Astrocyte (in vitro differentiated cells and primary cell): ENCODE measurements at places on chromosomes 5 and 9. TPM values are rescaled to one million over a fixed set of nuclear protein-coding genes. Genes with fewer than 3 reads are reported as not detected.

GRCh38 chr9:129839324-129840023, 4.2 kb downstream of the USP20 start:
- no peaks in the 10 kb centered on the region for H3K27me3 ChIP-seq
- DNase-seq: no peak
- H3K36me3 ChIP-seq: no peaks in the 10 kb centered on the region
- H3K4me3 ChIP-seq: no peak overlapping the region
- H3K4me1 ChIP-seq: peaks cover 20% of the 10 kb centered on the region

DNA sequence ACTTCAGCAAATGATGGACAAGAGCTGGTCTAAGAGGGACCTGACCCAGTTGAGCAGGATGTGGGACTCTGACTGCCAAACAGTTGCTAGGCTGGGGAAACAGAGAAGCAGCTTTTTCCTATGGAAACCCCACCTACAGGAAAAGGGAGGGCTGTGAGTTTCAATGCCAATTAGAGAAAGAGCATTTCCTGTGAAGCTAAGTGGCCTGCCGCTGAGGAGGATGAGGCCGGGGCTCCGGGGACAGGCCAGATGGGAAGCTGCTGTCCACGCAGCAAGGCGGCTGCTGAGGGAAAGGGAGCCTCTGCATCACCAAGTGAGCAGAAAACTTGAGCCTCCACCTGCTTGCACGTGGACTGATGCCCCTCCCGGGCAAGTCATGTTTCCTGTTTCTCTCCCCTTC, at the start of gene PCDH12:
Gene PCDH12, minus strand, starts transcription at position 90 of the 400 bp plus-strand sequence. CDS start 351 bp downstream, outside the sequence.
- no peaks in the 10 kb centered on the region for H3K36me3 ChIP-seq
- H3K27ac ChIP-seq: no peak within 1 kb of the TSS
- peaks cover 4% of the 10 kb centered on the region for H3K4me1 ChIP-seq
- no peaks in the 10 kb centered on the region for H3K27me3 ChIP-seq
- H3K4me3 ChIP-seq: no peak within 1 kb of the TSS

DNA sequence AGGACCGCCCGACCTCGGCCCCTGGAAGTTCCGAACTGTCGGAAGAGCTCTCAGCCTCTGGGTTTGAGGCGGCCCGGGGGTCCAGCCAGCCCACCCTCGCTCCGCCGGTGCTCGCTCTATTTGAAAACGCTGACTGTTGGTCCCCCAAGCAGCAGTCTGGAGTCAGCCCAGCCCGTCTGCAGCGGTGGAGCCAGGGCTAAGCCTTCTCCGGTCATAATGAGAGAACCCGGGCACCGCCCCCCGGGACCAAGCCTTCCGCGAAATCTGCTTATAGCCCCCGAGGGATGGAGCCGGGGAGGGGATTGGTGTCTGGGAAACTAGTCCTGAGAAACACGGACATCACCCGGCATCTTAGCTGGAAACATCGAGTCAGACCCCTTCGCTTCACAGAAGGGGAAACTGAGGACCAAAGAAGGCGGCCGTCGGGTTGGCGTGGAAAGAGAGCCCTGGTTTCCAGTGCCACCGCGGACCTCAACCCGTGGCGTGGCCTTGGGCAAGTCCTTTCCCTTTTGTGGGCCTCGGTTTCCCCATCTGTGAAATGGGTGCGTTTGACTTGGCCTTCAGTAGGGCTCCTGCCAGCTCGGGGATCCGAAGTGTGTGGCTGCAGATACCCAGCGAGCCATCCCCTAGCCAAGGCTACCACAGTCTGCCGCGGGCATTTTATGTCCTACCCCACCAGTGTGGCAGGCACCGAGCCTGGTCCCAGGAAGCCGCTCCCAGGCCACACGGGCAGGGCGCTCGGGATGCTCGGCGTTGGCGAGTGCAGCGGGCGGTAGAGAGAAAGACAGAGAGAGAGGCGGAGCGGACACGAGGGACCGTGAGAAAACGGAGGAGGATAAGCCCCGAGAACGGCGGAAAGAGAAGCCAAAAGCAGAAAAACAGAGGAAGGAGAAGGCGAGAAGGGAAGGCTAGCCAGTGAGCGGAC, 857 bp downstream of the ADAM19 start:
- H3K27ac ChIP-seq: peak overlapping the region; percentile 91
- H3K36me3 ChIP-seq: peaks cover 13% of the 10 kb centered on the region
- DNase-seq: peak; percentile 30
- H3K4me3 ChIP-seq: peak overlapping the region; percentile 98
- peaks cover 48% of the 10 kb centered on the region for H3K4me1 ChIP-seq
- H3K27me3 ChIP-seq: no peaks in the 10 kb centered on the region

DNA sequence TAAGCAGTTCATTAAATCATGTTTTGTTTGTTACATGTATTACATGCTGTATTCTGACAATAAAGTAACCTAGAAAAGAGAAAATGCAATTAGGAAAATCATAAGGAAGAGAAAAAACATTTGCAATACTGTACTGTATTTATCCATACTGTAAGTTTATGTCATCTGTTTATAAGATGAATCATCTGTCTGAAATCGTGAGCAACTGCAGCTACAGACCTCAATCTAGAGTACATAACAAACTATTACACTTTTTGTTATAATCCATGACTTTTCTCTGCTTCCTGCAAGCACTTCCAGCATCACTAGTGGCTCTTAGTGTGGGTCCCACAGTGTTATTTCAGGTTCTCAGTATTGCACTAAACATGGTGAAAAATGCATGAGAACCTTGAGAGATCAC, 144.4 kb upstream of the NR4A3 start:
- H3K27ac ChIP-seq: no peak overlapping the region
- H3K27me3 ChIP-seq: no peaks in the 10 kb centered on the region
- DNase-seq: peak; percentile 11
- no peaks in the 10 kb centered on the region for H3K36me3 ChIP-seq

LCN12 gene
- not detected in 2 replicates for total RNA-seq

GRCh38 chr5:132776938-132777208, 166 bp downstream of the SEPTIN8 start:
- peaks cover 5% of the 10 kb centered on the region for H3K4me1 ChIP-seq
- H3K4me3 ChIP-seq: peak overlapping the region; percentile 77
- no peaks in the 10 kb centered on the region for H3K27me3 ChIP-seq
- DNase-seq: no peak
- H3K36me3 ChIP-seq: no peaks in the 10 kb centered on the region

GRCh38 chr9:133787754-133788025, 49.5 kb upstream of the SARDH start:
- peaks cover 3% of the 10 kb centered on the region for H3K4me1 ChIP-seq
- H3K4me3 ChIP-seq: no peak overlapping the region
- peaks cover 4% of the 10 kb centered on the region for H3K36me3 ChIP-seq
- no peaks in the 10 kb centered on the region for H3K27me3 ChIP-seq

GRCh38 chr5:978054-978453, 30.5 kb upstream of the NKD2 start:
- no peak overlapping the region for H3K4me3 ChIP-seq
- H3K36me3 ChIP-seq: no peaks in the 10 kb centered on the region
- H3K27ac ChIP-seq: no peak overlapping the region
- no peak for DNase-seq

DNA sequence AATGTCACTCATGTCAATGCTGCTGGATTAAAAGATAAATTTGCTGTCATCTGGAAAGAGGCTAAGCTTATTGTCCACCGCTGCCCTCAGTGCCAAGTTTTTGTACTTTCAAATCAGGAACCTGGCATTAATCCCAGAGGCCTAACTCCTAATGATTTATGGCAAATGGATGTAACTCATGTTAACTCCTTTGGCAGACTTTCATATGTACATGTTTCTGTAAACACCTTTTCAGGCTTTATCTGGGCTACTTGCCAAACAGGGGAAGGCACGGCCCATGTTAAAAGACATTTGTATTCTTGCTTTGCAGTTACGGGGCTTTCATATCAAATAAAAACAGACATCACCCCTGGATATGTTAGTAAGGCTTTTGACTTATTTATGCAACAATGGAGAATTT, 608.0 kb upstream of the ACO1 start:
- H3K27me3 ChIP-seq: no peaks in the 10 kb centered on the region
- DNase-seq: no peak
- no peaks in the 10 kb centered on the region for H3K4me1 ChIP-seq
- no peak overlapping the region for H3K4me3 ChIP-seq
- H3K27ac ChIP-seq: no peak overlapping the region

GRCh38 chr5:44511596-44511995, 122.4 kb upstream of the FGF10 start:
- no peaks in the 10 kb centered on the region for H3K4me1 ChIP-seq
- no peak for DNase-seq
- H3K4me3 ChIP-seq: no peak overlapping the region
- H3K27ac ChIP-seq: no peak overlapping the region

- no peak for DNase-seq
- H3K36me3 ChIP-seq: no peaks in the 10 kb centered on the region
- no peak overlapping the region for H3K27ac ChIP-seq
- H3K27me3 ChIP-seq: peaks cover 3% of the 10 kb centered on the region
- no peaks in the 10 kb centered on the region for H3K4me1 ChIP-seq
- no peak overlapping the region for H3K4me3 ChIP-seq
Measured at GRCh38 chr5:1833264-1834021, 32.2 kb downstream of the NDUFS6 start.

GRCh38 chr5:140346348-140347221, at the start of gene HBEGF:
TSS of gene HBEGF (minus strand) at chr5:140346603. CDS start at chr5:140346328, 275 bp downstream.
- peaks cover 12% of the 10 kb centered on the region for H3K36me3 ChIP-seq
- peaks cover 34% of the 10 kb centered on the region for H3K4me1 ChIP-seq
- peak; percentile 42 for DNase-seq
- H3K27me3 ChIP-seq: no peaks in the 10 kb centered on the region
- peak within 1 kb of the TSS; percentile 73 for H3K27ac ChIP-seq

CPLANE1 gene
- 21.4 and 21.8 TPM in 2 replicates for total RNA-seq

DNA sequence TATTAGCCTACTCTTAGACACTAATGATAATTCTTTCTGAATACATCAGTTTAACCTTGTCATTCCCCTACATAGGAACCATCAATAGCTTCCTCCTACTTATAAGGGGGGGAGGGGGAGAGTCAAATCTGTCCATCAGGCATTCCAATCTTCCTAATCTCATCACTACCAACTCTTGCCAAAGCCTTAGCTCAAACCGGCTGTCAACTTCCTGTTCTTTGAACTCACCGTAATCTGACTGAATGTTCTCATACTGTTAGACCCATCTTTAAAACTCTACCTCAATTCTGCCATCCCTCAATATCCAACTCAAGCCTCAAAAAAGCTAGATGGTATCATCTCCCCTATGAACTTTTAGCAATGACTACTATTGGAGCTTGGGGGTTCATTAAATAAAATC, 41.9 kb upstream of the RNF38 start:
- no peaks in the 10 kb centered on the region for H3K36me3 ChIP-seq
- H3K27me3 ChIP-seq: no peaks in the 10 kb centered on the region
- no peaks in the 10 kb centered on the region for H3K4me1 ChIP-seq

- DNase-seq: no peak
- no peak overlapping the region for H3K27ac ChIP-seq
- H3K27me3 ChIP-seq: no peaks in the 10 kb centered on the region
Measured at GRCh38 chr5:60929024-60929423, 15.8 kb downstream of the ERCC8 start.

COL15A1 gene
- total RNA-seq: 5.6 and 11.7 TPM in 2 replicates

GRCh38 chr5:169223595-169223953, 77.4 kb downstream of the SLIT3 start:
- H3K27me3 ChIP-seq: no peaks in the 10 kb centered on the region
- H3K4me3 ChIP-seq: no peak overlapping the region
- no peaks in the 10 kb centered on the region for H3K36me3 ChIP-seq
- no peaks in the 10 kb centered on the region for H3K4me1 ChIP-seq
- peak; percentile 55 for DNase-seq
- H3K27ac ChIP-seq: no peak overlapping the region

- no peak overlapping the region for H3K27ac ChIP-seq
- peak; percentile 40 for DNase-seq
- H3K4me3 ChIP-seq: no peak overlapping the region
- no peaks in the 10 kb centered on the region for H3K27me3 ChIP-seq
- no peaks in the 10 kb centered on the region for H3K4me1 ChIP-seq
Measured at GRCh38 chr5:89399548-89399947, 516.6 kb upstream of the MEF2C start.

GRCh38 chr5:151646334-151646733, 40.4 kb downstream of the SPARC start:
- H3K36me3 ChIP-seq: no peaks in the 10 kb centered on the region
- H3K27me3 ChIP-seq: no peaks in the 10 kb centered on the region
- H3K27ac ChIP-seq: no peak overlapping the region
- no peak for DNase-seq

DNA sequence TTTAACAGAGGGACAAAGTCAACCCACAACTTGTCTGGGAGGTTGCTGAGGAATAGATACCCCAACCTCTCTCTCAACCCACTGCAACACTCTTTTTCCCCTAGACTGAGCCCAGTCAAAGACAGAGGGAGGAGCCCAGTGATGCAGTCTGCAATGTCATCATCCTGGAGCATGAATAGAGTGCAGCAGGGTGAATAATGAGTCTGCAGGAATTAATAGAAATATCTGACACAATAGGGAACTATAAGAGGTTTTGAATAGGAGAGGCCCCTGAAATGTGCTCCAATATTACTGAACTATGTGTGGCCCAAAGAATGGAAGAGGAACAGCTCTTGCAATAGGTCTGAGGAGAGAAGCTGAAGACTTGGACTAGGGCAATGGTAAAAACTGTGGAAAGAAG, 59.1 kb downstream of the PDCD1LG2 start:
- H3K27me3 ChIP-seq: no peaks in the 10 kb centered on the region
- no peak overlapping the region for H3K27ac ChIP-seq
- no peak for DNase-seq
- H3K4me1 ChIP-seq: no peaks in the 10 kb centered on the region

DNA sequence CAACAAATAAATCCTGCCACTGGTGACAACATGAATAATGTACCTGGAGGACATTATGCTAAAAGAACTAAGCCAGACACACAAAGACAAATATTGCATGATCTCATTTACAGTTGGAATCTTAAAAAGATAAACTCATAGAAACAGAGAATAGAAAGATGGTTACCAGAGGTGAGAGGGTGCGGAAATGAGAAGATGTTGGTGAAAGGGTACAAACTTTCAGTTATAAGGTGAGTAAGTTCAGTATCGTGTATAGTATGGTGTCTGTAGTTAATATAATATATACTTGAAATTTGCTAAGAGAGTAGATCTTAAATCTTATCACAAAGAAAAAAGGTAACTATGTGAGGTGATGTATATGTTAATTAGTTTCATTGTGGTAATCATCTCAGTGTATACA, 63.3 kb downstream of the PRRC1 start:
- no peak overlapping the region for H3K4me3 ChIP-seq
- no peak for DNase-seq
- H3K27me3 ChIP-seq: no peaks in the 10 kb centered on the region
- H3K36me3 ChIP-seq: no peaks in the 10 kb centered on the region

GRCh38 chr5:42791151-42791550, 20.5 kb downstream of the SELENOP start:
- H3K27me3 ChIP-seq: no peaks in the 10 kb centered on the region
- no peak overlapping the region for H3K4me3 ChIP-seq
- H3K4me1 ChIP-seq: no peaks in the 10 kb centered on the region
- no peak overlapping the region for H3K27ac ChIP-seq
- DNase-seq: no peak

GRCh38 chr9:2236850-2237249, 221.7 kb downstream of the SMARCA2 start:
- peaks cover 13% of the 10 kb centered on the region for H3K4me1 ChIP-seq
- DNase-seq: no peak
- H3K36me3 ChIP-seq: no peaks in the 10 kb centered on the region

NMUR2 gene
- total RNA-seq: not detected in 2 replicates

GRCh38 chr9:128282500-128282899, 6.4 kb downstream of the SWI5 start:
- H3K36me3 ChIP-seq: peaks cover 3% of the 10 kb centered on the region
- no peak overlapping the region for H3K4me3 ChIP-seq
- DNase-seq: peak; percentile 69
- peak overlapping the region; percentile 62 for H3K27ac ChIP-seq
- peaks cover 5% of the 10 kb centered on the region for H3K4me1 ChIP-seq
